ENCODE measurements at places on chromosomes 4 and X.

GRCh38 chr4:107913283-107913899, 18.0 kb upstream of the CYP2U1 start:
- peak; percentile 68 for DNase-seq

GRCh38 chr4:129641179-129641578, 545.2 kb downstream of the C4orf33 start:
- peak; percentile 37 for DNase-seq

GRCh38 chr4:142396279-142396678, 449.8 kb downstream of the INPP4B start:
- DNase-seq = no peak

DNA sequence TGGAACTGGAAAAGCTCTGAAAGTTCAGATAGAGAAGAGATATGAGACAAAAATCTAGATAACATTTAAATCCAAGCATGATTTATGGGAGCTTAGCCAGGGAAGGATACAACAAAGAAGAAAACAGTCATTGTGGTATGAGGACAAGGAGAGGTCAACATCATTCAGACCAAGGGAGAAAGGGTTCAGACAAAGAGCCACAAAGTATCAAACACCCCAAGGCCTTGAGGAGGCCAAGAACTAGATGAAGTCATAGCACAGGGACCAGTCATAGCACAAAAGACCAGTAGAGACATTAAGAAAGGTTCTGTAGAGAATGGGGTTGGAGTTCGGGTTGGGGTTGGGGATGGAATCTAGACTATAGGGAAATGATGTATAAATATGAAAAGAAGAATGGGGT, 77.4 kb upstream of the NAP1L5 start:
- DNase-seq = no peak

GRCh38 chrX:1600406-1601050, 9.1 kb downstream of the AKAP17A start:
- DNase-seq = peak; percentile 6

- DNase-seq = no peak
These were observed 46.9 kb downstream of the ANTXR2 start for GRCh38 chr4:80026100-80026499.

Data from GM03348 (cell line).